ENCODE measurements at places on chromosomes 7 and 10.
A peak's percentile ranks its signal among the peaks of the same experiment; 100 is the strongest.

DNA sequence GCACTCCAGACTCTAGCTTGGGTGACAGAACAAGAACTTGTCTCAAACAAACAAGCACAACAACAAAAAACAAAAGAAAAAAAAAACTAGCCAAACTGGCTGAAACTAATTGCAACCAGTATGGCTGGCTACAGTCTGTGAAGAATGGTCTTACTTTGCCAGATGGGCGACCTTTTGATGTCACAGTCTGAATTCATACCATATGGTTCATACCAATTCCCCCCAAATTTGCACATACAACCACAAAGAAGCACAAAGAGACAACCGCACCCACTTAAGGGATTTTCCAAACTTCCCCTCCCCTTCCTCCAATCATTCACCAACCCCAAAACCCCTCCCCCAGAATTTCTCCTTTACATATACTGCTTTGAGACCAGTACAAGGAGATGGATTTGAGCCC is 114.2 kb downstream of the SPAG6 start:
- DNase-seq = no peak

GRCh38 chr10:21523557-21524008 is 1.9 kb downstream of the SKIDA1 start:
- DNase-seq = no peak

DNA sequence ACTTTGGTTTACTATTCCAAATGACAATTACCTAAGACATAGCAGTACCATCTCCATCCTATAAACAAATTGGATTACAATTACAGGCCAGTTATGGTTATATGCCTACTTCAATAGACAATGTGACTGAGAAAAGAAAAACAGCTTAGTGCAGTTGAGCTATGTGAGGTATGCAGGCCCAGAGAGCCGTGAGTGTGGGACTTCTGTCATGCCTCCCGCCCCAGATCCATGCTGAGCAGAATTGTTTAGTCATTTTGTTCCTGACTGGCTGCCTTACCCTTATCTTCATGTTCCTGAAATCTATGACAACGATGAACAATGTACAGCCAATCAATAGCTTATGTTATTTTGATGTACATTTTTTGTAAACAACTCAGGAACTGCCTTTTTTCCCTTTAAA is 21.7 kb downstream of the LARP4B start:
- DNase-seq = no peak

DNA sequence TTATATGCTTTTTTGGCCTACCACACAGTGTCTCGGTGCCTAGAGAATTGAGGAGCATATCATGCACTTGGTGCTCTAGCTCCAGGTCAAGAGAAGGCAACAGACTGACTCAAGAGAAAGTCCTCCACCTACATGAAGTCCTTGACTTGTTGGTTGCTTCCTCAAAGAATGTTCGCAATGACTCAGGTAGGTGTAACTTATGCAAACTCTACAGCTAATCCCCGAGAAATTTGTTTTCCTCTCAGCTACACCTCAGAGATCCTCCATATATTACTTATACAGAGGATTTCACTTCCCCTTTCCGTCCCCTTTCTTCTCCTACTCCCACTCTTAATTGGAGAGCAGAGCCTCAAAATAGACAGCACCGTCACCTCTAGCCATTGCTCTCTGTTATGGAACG is 1013.1 kb downstream of the KCNMA1 start:
- no peak for DNase-seq

DNA sequence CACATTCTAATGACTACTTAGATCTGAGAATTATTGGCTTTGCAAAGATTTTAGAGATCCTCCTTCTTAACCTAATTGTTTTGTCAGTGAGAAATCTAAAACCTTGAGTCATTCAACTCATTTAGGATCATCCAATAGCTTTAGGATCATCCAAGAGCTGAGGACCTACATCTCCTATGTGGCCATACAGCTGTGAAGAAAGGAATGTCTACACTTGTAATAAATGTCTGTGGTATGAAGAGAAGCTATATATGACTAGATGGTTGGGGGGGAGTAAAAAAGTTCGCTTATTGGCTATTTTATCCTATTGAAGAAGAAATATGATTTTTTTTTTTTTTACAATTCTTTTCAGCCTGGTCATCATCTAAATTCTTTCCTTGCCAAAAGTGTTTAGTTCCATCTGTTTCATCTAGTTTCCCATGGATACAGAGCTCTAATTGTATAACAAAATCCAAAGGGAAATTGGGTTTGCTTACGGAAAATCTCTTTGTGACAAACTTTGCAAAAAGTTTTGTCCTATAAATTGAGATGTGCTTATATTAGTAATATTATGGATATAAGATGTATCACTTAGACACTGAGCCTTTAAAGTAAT is 196.7 kb downstream of the PRKG1 start:
- no peak for DNase-seq

DNA sequence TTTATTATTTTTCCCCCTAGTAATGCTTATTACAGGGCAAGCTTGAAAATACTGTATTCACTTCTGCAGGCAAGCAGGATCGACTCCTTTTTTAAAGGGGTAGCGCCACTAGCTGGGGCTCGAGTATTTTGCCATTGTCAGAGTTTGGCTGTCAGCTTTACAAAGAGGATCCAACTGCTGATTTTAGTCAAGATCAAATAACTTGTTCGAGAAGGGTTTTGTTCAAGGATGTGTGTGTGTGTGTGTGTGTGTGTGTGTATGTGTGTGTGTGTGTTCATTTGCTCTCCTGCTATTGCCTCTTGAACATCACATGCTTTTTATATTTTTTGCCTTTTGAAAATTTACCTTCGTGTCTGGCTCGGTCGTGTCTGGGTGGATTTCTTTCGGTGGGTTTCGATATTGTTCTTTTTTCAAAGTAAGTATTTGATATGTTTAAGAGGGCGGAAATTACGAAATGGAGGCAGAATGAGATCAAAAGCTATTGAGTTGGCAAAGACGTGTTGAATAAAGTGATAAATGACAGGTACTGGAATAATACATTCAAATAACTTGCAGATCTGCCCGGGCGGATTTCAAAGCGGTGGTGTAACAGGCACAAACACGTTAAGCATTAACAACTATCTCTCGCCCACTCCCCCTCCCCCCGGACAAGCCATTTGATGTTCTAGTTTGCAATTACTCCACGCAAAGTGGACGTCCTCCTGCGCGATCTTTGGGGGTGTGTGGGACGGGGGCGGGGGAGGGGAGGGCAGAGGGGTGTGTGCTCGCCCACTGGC is 1.1 kb downstream of the ARID5B start:
- peak; percentile 52 for DNase-seq

- peak; percentile 8 for DNase-seq
Measured at GRCh38 chr7:156650042-156650441, 9.5 kb downstream of the RNF32 start.

- no peak for DNase-seq
Measured at GRCh38 chr10:77553966-77554365, 83.6 kb downstream of the KCNMA1 start.

DNA sequence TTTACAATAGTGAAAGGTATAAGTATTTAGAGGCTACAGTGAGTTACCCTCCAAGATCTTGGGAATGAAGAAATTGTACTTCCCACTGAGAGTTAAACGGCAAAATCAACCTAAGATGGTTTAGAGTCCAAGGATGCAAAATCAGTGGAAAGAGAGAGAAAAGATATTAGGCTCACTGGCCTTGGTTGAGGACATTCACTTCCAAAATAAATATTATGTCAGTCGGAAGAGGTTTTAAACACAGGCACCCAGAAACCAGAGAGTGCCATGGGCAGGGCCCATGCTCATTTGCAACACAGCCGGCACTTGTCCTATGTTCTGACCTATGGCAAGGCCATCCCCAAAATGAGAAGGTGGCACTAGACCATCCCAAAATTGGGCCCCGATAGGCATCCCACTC is 3.9 kb upstream of the WDR91 start:
- no peak for DNase-seq

DNA sequence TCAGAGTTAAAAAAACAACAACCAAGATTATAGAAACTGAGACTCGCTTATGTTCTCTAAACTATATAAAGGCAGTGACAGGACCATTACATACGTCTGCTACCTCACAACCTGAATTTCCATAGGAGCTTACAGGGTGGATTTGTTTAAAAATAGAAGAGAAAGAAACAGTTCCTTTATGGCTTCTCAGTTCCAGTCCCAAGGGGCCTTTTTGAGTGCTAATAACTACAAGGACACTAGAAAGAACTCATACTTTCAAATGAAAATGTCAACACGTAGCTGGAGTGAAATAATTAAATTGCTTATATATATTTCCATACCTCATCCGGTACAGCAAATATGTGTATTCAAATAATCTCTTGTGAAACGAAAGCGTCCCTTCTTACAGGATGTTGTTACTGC is 19.7 kb downstream of the TSPAN12 start:
- no peak for DNase-seq
